Ovary (tissue), 10 donors: ENCODE measurements at places on chromosomes 2 and 18.

- no peak for DNase-seq
Observed at GRCh38 chr18:55856229-55856628, 268.2 kb upstream of the TCF4 start.

GRCh38 chr18:833197-833596 is 21.2 kb upstream of the YES1 start:
- DNase-seq = no peak

GRCh38 chr2:64142741-64143168 is 1.5 kb downstream of the PELI1 start:
- no peak for DNase-seq

- DNase-seq = no peak
Observed at GRCh38 chr2:200471324-200471848, 38.5 kb downstream of the KCTD18 start.

DNA sequence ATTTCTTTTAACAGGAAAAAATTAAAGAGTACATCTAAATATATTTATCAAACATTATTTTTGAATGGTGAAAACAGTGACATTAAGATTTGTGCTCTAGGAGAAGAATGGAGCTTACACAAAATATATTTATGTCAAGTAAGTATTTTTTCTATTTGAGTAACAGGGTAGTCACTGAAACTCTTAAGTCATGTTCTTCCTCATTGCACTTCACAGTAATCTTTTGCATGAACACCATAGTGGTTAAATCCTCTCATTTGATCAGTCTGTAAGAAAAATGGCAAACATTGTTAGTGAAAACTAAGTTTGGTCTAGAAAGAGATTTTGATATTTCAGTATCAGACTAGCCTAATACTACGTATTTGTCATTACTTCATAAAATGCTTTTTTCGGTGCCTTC is 8.1 kb downstream of the GMCL1 start:
- DNase-seq = no peak

- no peak for DNase-seq
Observed at GRCh38 chr2:162164802-162165201, 12.8 kb upstream of the GCG start.

DNA sequence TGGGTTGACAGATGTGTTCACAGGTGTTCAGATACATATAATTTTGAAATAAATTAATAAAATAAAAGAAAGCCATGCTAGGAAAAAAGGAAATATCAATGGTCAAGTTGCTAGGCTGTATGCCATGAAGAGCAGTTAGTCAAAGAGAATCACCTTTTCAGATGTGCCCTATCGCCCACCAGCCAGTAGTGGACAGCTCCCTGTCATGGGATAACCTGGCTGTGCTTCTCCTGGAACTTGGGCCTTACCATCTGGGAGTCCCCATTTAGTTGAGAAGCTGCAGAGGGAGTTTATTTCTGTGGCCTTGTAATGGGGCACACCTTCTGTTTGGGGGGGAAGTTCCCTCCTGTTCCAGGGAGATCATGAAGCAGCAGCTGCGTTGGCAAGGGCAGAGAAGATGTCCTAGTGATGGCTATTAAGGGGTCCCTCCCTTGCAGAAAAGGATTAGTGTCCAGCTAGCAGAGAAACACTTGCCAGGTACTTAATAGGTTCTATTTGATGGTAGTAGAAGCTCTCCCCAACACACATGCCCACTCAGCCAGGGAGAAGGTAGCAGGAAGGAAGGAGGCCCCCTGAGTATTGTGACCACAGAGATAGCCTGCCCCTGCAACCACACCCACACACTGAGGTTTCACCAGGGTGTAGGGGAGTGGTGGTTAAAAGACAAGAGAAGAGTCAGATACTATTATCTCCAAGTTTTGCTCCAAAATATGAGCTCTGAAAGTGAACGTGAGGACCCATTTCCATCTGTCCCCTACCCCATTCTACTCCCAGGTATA is 117.7 kb downstream of the B3GNT2 start:
- DNase-seq = no peak

GRCh38 chr18:44735096-44735495 is 54.4 kb downstream of the SETBP1 start:
- no peak for DNase-seq

DNA sequence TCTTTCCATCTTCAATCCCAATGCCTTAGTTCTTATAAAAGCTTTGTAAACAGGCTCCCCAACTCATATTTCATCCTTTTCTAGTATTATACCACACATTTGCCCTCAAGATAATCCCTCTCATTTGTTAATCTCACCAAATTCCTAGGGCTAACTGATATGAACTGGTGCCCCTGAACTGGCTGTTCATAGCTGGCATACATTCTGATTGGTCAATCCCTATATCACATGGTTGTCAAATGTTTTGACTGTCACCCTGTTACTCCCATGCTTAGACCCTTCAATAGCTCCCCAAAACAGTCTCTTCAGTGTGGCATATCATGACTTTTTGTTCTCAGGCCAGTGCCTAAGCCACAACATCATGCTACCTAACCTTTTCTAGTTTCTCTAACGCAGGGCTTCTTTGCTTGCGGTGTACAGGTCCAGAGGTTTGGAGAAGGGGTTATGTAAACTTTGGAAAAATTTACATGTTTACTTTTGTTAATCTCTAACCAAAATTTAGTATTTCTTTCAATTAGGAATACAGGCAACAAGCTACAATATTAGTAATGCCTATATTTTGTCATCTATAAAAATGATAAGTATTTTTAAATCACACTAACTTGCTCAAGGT is 30.5 kb downstream of the GDF7 start:
- DNase-seq = no peak

- peak; percentile 51 for DNase-seq
Observed at GRCh38 chr2:8004250-8004681, 677.6 kb upstream of the ID2 start.

- no peak for DNase-seq
Observed at GRCh38 chr2:100981011-100981410, 21.1 kb upstream of the RPL31 start.

DNA sequence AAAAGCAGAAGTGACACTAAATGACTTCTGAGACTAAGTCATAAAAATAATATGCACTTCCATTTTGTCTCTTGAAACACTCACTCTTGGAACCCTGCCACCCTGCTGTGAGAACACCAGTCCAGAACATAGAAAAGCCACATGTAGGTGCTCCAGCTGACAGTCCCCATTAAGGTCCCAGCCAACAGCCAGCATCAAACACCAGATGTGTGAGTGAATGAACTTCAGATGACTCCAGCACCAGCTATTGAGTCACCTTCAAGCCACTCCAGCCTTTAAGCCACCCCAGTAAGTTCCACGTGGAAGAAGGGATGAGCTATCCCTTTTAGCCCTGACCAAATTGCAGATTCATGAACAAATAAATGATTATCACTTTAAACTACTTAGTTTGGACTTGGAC is 31.5 kb upstream of the LGALSL start:
- no peak for DNase-seq

- DNase-seq = no peak
Observed at GRCh38 chr2:120647487-120647886, 88.2 kb upstream of the GLI2 start.

- no peak for DNase-seq
Observed at GRCh38 chr18:10405014-10405493, 49.4 kb upstream of the APCDD1 start.

DNA sequence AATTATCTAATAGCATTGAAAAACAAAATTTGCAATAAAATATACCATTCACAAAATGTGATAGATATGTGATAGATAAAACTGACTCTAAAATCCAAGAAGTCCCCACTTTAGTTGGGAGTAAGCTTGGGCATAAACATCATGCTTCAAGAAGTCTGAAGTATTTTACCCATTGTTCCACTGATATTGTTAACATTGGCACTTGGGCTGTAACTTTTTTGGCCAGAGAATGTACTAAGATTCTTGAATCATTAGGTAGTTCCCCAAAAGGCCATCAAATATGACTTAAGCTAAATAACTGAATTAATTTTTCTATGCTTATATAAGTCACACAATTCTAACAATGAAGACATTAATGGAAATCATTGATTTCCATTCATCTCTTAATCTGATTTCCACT is 413.6 kb downstream of the CDH2 start:
- no peak for DNase-seq

DNA sequence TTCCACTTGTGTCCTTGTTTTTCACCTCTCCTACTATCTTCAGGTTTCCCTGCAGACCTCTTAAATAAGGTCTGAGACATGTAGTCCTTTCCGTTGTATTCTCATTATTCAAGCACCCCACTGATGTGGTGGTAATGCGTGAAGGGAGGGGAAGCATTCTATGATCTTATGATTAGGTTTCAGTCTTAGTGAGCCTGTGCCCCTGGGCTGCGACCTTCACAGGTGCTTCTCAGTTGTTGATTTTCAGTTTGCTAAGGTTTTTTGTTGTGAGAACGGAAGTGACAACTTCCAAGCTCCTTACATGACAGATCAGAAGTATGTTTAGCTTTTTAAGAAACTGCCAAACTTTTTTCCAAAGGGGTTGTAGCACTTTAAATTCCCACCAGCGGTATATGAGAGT is 41.3 kb downstream of the VPS54 start:
- DNase-seq = no peak

DNA sequence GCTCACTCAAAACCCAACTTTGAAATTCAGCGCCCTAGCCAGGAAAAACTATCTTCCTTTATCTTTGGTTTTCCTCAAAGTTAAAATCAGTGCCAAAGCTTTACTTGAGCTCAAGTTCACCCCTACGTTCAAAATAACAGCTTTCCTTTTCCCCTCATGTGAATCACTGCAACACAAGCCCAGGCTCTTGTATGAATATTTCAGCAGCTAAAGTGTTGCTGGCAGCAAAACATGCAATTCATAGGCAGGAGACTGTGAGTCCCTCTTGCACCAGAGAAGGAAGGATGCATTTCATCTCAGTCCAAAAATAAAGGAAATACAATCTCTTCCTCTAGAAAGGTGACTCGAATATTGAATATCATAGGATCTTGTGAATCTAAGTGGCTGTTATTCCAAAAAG is 461.3 kb upstream of the SOX11 start:
- DNase-seq = no peak

- no peak for DNase-seq
Observed at GRCh38 chr2:48792030-48792429, 36.5 kb upstream of the LHCGR start.

DNA sequence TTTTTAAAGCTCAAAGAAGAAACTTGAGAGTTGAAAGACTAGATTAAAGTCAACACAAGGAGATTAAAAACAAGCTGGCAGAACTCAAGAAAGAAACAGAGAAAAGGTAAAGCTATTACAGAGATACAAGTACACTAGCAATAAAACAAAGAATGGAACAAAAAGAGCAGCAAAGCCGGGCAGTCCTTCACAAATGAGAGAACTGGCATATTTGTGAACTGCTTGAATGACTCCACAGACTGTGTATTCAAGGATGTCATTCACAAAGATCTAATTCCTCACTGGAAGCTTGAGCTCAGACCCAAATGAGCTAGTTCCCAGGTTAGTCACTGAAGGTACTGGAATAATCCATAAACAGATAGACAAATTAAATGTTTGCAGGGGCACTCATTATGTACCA is 318.0 kb downstream of the MYCN start:
- no peak for DNase-seq

DNA sequence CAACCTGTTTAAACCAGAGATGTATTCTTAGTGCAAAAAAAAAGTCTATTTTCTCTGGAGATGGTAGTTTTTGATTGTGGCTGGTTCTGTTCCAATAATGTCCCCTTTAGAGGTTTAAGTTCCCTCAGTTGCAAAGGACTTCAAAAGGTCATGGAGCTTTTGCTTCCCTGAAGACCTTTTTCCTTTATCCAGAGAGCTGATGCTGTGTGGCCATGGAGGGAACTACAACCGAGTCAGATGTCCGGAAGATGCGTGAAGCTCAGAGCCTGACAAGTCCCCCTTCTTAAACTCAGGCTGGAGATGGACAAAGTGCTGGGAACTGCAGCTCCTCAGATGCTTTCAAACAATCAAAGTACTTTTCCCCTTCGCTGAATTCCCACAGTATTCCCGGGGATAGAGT is 176.1 kb downstream of the TMEM18 start:
- DNase-seq = no peak

DNA sequence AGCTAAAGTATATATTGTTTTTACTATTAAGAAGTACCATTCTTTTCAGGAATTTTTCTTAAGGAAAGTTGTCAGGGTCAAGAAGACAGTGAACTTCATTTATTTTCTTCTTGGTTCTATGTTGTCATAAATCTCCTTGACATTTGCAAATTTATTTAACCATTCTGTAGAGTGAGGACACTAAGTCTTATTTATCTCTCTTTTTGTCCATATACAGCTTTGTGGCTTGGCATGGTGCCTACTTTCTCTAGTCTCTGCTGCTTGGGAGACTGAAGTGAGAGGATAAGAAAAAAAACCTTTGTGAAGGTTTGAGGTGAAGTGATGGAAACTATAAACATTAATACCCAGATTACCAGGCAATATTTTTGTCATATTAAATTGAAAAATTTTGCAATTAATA is 1389.4 kb downstream of the SUCLG1 start:
- no peak for DNase-seq

DNA sequence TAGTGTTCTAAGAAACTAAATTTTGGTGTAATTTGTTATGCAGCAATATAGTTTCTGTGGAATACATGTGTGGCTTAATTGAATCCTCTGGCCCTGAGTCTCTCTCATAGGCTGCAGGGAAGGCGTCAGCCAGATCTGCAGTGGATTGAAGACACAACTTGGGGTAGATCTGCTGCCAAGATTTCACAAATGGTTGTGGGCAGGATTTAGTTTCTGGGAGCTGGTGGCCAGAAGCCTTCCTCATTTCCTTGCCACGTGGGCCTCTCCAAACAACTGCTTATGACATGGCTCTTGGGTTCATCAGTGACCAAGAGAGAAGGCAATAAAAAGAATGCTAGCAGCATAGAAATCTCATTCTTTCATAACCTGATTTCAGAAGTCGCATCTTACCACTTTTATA is 28.2 kb downstream of the CCDC102B start:
- no peak for DNase-seq

GRCh38 chr18:79260510-79260909 is 135.2 kb upstream of the NFATC1 start:
- no peak for DNase-seq

GRCh38 chr2:111164078-111164477 is 43.4 kb downstream of the BCL2L11 start:
- no peak for DNase-seq

- no peak for DNase-seq
Observed at GRCh38 chr2:144663207-144663606, 143.3 kb upstream of the ZEB2 start.

GRCh38 chr2:236755278-236755840 is 185.7 kb downstream of the ACKR3 start:
- DNase-seq = no peak

GRCh38 chr2:28394331-28394877 is 1.7 kb downstream of the FOSL2 start:
- peak; percentile 55 for DNase-seq
